Gastroesophageal sphincter (tissue), 4 donors: ENCODE measurements at places on chromosomes 1 and 21.

- peaks cover 6% of the 10 kb centered on the region for H3K27me3 ChIP-seq
- H3K4me1 ChIP-seq: no peaks in the 10 kb centered on the region
- H3K4me3 ChIP-seq: no peak overlapping the region
- ATAC-seq: no peak
- H3K27ac ChIP-seq: no peak overlapping the region
- H3K36me3 ChIP-seq: no peaks in the 10 kb centered on the region
These were observed 97.1 kb downstream of the VAV3 start for GRCh38 chr1:107867897-107868296.

DNA sequence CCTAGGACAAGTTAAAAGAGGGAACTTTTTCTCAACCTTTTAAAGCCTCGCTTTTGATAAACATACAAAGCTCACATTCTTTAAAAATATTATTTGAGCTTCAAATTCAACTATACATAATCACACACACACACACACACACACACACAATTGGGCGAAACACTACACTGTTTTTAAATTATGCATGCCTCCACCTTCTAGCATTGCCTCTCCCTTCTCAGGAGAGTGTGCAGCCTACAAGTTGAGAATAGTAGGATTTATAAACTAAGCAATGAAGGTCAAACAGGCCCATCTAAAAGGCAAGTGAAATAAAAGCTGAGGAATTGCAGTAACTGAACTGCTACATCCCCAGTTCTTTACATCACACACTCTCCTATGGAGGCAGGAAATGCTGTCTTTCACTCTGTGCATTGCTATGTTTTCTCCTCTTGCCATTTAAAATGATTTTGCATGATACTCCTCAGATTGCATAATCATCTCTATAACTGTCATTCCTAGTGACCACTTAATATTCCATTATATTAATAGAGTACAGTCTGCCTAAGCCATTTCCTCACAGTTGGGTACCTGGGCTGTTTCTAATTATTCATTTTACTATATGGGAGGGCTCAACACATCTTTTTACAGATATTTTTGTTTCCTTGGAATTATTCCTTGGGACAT is 92.5 kb upstream of the KCNE2 start:
- no peak overlapping the region for H3K4me3 ChIP-seq
- ATAC-seq: no peak
- no peaks in the 10 kb centered on the region for H3K27me3 ChIP-seq
- H3K4me1 ChIP-seq: no peaks in the 10 kb centered on the region

GRCh38 chr1:45785583-45785982 is 17.8 kb upstream of the MAST2 start:
- H3K27me3 ChIP-seq: no peaks in the 10 kb centered on the region
- H3K36me3 ChIP-seq: no peaks in the 10 kb centered on the region
- ATAC-seq: no peak
- H3K4me1 ChIP-seq: no peaks in the 10 kb centered on the region
- H3K4me3 ChIP-seq: no peak overlapping the region
- no peak overlapping the region for H3K27ac ChIP-seq

DNA sequence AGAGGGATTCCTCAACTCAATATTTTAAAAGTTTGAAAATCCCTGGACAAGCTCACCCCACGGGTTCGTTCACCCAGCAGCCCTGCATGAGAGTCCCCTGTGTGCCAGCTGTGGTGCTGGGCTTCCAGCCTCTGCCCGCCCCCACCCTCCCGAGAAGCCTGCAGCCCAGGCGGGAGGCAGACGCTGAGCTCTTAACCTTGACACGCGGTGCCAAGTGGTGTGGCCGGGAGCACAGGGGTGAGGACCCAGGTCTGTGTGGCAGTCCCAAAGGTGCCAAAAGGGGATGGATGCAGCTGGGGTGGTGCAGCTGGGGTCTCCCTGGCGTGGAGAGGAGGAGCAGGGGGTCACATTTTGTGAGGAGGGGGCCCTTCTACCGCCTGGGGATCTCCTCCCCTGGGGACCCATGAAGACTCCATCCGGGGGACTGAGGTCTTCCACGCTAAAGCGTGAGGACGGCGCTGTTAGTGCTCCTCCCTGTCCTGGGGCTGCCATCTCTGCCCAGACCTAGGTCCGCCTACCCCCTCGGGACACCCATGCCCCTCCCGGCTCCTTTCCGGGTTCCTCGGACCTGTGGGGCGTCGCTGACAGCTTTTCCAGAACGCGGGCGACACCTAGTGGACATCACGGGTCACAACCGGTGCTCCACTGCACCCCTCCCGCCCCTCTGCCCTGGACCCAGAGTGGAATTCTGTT is 12.9 kb downstream of the PLA2G2F start:
- no peak overlapping the region for H3K4me3 ChIP-seq
- no peaks in the 10 kb centered on the region for H3K27me3 ChIP-seq
- H3K36me3 ChIP-seq: no peaks in the 10 kb centered on the region
- ATAC-seq: peak; percentile 90
- peak overlapping the region; percentile 17 for H3K27ac ChIP-seq

GRCh38 chr1:234368320-234369032 is 4.8 kb upstream of the COA6 start:
- no peaks in the 10 kb centered on the region for H3K4me1 ChIP-seq
- no peak for ATAC-seq
- no peaks in the 10 kb centered on the region for H3K36me3 ChIP-seq
